ENCODE measurements at places on chromosomes 13 and 19. TPM values are rescaled to one million over a fixed set of nuclear protein-coding genes. Genes with fewer than 3 reads are reported as not detected.

The CACNA1A gene
- polyA plus RNA-seq: 0.85 TPM

The CGB3 gene
- polyA plus RNA-seq: not detected

The SLC7A1 gene
- 7.8 TPM for polyA plus RNA-seq

The FCHO1 gene
- polyA plus RNA-seq: 0.95 TPM

The NXNL1 gene
- polyA plus RNA-seq: not detected

The DACH1 gene
- 1.7 TPM for polyA plus RNA-seq

The RBM42 gene
- 68.0 TPM for polyA plus RNA-seq

The CBY2 gene
- not detected for polyA plus RNA-seq

DNA sequence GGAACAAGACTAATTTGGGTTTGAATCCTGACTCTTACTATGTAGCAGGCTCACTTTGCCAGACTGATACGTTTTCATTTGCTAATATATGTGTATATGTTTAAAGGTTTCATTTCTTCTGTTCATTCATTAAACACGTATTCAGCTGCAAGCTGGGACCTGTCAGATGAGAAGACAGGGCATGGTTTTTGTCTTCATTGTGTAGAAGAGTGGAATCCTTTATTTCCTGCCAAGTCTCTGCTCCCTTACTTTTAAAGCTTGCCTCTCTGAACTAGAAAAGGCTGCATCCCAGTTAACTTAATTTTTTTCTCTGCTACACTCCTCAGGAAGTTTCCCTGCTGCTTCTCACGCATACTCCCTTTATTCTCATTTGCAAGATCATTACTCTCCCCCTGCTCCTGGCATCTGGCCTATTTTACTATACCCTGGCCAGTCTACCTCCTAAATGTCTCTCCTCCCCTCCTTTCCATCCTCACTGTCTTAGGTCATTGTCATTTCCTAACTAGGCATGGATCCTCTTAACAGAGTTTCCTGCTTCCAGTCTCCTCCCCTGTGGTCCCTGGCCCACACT lies 141.0 kb upstream of the TMTC4 start:
- DNase-seq: no peak

DNA sequence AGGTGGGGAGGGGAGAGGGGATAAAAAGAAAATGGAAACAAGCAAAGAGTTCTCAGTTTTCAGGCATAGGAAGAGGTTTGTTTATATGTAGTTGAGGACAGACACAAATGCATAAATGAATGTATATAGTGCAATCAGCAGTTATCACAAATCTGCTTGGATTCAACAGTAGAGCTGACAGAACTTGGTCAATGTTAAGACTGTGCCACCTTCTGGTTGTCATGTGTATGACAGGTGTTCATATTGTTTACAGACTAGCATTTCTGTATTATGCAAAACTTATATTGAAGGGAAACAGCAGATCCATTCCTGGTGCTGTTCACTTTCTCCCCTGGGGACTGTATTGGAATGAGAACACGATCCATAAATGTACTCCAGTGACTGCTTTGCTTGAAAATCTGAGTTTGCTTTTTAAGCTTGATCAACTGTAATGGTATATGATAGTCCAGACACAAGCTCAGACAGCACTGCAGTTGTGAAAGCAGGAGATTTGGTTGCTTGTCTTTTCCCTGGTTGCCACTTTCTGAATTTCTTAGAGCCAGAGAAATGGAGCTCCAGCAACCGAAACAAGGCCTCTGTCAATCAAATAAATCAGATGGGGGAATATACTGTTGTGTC lies 319.5 kb upstream of the OBI1 start:
- DNase-seq: no peak

GRCh38 chr19:2173767-2174577 lies 10.2 kb downstream of the DOT1L start:
- DNase-seq: no peak

- no peak for DNase-seq
Measured at GRCh38 chr13:73451221-73452029, 392.6 kb downstream of the KLF5 start.

- DNase-seq: no peak
Measured at GRCh38 chr13:106417467-106418110, 117.9 kb downstream of the EFNB2 start.

DNA sequence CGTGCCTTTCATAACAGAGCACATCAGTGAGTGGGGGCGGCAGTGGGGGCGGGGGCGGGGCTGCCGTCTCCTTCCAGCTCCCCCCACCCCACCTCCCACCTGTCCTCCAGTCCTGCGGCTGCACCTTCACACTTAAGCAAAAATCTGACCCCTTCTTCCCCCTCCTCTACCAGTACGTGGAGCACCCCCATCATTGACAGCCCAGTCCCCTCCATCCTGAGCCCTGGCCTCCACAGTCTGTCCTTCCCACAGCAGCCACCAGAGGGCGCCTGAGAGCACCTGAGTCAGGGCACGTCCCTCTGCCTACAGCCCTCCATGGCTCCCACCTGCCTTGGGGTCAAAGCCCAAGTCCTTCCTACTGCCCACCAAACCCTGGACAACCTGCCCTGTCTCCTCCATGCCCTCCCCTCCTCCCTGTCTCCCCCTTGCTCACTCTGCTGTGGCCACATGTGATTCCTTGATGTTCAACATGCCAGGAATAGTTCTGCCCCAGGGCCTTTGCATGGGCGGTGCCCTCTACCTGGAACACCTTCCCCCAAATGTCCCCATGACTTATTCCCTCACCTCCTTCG lies 4.0 kb downstream of the EBI3 start:
- peak; percentile 66 for DNase-seq

GRCh38 chr13:40077396-40078027 lies 422.1 kb downstream of the COG6 start:
- DNase-seq: no peak

GRCh38 chr13:61727767-61728166 lies 312.1 kb upstream of the PCDH20 start:
- no peak for DNase-seq

DNA sequence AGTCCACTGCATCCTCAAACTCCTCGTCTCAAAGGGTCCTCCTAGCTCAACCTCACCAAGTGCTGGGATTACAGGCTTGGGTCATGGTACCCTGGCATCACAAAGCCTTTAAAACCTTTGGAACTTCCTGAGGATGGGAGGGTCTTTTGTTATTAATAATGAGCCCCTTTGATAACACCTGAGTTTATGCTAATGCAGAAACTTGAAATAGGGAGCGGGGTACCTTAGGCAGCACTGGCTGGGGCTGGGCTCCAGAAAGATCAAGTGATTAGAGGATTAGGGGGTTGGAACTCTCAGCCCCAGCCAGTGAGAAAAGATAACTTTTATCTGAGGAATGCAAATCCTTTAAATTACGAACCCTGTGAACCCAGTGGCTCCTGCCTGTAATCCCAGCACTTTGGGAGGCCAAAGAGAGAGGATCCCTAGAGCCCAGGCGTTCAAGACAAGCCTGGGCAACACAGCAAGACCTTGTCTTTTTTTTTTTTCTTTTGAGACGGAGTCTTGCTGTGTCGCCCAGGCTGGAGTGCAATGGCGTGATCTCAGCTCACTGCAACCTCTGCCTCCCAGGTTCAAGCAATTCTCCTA lies 9.3 kb upstream of the PSPC1 start:
- DNase-seq: no peak

DNA sequence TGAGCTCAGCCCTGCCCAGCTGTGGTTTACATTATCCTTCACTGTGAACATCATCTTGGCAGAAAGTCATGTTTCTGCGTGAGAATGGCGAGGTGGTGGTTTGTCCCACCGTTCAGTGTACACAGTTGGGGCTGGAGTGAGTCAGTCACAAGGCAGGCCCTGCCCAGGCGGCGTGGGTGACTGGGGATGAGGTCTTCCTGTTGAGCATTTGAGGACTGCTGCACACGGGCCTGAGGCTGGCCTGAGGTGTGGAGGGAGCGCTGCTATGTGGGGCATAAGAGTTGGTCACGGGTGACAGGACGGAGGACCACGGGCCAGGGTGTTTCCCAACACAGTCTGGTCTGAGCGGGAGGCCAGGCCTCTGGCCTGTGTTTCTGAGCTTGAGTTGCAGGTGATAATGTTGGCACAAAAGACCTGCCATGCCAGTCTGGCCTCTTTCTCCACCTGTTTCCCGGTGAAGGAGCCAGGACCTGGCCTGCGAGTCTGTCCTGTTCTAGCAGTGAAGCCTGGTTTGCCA lies 13.4 kb upstream of the C19orf33 start:
- DNase-seq: no peak

DNA sequence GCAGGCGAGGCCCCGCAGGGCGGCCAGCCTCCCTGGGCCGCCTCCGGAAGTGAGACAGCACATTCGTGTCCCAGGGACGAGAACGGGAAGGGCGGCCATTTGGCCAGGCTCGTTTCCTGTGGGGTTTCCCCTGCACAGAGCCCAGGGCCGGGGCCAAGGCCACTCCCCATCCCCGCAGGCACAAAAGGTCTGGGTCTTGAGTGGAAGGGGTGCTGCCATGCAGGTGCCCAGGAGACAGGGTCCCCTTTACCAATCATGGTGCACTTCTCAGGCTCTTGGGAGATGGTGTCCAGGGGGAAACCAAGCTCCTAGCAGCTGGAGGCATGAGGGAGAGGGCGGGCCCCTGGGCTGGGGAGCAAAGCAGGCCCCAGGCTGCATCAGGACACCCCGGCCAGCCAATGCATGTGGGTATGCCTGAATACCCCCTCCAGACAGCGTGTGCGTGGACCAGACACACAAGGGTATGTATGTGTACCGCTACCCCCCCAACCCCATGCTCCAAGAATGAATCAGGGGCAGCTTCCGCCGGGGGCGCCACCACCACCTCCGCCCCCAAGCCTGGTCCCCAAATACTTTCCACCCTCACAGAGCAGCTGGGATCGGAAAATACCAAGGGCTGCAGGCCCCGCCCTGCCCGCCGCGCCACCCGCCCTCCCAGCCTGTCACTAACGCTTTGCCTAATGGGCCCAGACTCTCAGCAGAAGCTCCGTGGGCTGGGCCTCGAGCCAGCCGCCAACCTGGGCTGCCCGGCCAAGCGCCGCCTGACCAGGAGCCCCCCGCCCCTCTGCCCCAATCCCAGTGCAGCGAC lies 37.6 kb upstream of the NANOS3 start:
- peak; percentile 80 for DNase-seq

DNA sequence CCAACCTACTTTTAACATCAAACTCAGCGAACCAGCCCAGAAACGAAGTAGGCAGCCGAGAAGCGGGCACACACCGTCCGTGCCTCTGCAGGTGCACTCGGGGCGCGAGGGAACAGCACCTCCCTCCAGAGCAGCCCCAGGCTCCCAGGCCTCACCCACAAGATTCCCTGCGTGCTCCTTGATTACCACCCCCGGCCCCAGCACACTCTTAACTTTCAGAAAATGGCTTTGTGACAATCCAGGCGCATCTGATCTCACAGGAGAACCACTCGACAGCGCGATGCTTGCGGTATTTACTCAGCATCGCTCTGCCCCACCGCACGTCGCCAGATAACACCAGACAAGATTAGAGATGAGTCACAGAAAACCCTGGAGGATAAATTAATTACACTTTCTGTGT lies 134.9 kb upstream of the SPACA7 start:
- DNase-seq: no peak

GRCh38 chr13:34611671-34612070 lies 330.4 kb upstream of the NBEA start:
- no peak for DNase-seq

DNA sequence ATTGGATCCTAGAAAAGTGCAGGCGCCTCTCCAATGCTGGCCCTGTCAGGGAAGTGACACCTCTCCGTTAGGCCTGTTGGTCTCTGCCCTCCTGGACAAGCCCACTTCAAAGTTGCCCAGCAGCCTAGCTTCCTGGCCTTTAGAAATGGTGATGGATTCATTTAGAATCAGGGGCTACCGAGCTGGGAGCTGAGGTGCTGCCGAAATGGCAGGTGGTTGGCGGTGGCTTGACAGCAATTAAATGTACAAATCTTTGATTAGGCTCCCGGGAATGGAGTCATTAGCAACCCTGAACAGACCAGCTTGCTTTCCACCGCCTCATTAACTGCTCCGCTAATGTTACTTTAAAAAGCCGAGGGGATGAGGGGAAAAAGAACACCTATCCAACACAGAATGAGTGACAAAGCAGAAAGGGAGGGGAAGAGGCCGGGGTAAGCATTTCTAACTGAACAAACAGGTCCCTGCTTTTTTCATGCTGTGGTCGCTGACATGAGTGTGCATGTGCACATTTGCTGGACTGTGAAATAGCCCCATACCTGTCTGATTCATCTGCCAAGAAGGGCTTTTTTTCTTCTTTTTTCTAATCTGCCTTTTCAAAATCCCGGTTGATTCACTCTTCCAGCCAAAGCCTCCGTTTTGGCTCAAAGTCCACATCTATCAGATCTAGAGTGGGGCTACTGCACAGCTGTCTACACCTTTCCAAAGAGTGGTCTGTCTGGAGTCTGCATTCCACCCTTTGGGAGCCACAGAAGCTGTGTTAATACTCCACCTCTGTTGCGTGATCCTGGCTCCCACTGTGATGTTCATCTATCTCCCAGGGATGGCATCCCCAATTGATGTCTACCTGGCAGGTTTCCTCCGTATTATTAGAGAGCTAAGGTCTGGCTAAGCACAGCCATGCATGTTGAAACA lies 431.9 kb downstream of the COG6 start:
- DNase-seq: no peak

DNA sequence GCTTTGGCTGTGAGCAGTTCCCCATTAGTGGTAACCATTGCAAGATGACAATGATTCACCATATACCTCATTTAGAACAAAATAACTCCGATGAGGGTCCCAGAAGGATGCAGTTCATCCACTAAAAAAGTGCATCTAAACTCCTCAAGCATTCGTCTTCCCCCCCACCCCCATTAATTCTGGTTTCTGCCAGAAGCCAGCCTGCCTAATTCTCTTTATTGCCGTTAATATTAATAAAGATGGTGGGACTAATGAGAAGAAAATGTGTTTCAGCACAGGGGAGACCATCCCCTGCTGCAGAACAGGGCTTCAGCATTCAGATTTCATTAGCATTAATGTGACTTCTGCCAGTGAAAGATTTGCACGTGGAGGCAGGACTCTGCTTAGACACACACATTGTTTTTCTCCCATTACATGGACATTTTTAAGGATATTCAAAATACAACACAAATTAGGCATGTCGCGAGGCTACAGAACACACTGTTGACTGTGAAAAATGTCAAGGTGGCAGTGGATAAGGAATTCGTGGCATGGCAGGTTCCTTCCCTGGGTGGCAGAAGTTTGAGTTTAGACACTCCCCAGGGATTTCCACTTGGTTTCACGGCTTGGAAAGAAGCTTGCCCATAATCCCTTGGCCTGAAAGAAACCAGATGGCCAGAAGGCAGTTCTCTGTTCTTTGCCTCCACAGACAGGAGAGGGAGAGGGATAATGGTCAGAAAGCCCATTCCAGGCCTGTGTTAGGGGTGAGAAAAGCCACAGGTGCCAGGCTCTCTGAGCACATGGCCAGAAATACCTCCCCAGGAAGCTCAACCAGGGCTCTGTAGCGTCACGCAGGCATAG lies 236.5 kb downstream of the FOXO1 start:
- no peak for DNase-seq
